ENCODE measurements at places on chromosomes 16 and 17.

- DNase-seq = no peak
Measured at GRCh38 chr16:56801762-56802161, 63.2 kb upstream of the SLC12A3 start.

DNA sequence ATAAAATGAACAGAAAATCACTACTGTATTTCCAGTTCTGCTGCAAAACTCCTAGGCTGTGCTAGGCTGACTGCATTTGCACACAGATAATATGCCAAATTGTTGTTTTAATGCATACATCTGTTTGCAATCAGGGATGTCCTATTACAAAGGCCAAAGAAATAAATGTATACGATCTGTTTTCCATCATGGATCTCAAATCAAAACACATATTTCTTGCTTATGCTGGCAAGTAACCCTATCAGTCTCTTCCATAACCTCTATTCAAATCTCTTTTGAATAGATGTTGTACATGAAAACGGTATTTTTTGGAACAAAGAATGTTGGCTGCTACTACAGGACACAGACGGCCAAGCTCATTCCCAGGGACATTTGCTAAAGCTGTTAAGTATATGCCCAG lies 56.6 kb downstream of the DUSP14 start:
- DNase-seq = no peak

- no peak for DNase-seq
Measured at GRCh38 chr17:50518384-50519023, 10.3 kb downstream of the MYCBPAP start.

GRCh38 chr16:51337662-51338061 lies 186.6 kb upstream of the SALL1 start:
- DNase-seq = peak; percentile 35

GRCh38 chr16:63975669-63976068 lies 1146.2 kb downstream of the CDH11 start:
- no peak for DNase-seq

DNA sequence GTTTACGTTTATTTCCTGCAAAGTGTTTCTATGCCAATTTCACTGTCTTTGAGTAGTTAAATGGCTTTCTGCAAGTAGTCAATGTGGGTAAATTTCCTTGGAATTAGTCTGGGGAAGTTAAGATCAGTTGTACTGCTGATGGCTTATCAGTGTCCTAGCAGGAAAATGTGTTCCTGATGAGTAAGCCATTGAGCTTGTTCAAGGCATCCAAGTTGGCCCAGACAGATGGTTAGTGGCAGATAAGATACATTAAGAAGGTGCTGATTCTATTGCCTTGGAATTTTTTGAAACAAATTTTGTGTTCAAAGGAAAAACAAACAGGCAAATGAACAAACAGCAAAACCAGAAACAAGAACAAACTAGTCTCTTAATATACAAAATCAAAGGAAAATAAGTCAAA lies 258.4 kb downstream of the MAP2K6 start:
- DNase-seq = no peak

DNA sequence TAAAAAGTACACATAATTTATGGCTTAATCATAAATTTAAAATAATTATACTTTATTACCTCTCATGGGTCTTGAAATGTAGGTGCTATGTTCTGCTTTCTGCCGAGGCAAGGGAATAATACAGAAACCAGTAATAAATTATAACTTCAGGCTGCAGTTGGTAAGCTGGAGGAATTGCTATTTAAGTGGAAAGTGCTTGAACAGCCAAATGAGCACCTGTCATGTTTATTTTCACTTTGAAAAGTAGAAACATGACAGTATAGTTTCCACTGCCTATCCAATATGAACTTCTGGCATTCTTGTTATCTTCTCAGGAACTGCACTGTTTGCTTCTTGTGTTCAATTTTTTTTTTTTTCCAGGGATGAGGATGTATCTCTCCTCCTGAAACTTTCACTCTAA lies 146.0 kb downstream of the FTO start:
- no peak for DNase-seq
